Airway epithelial cell (primary cell): ENCODE measurements at places on chromosomes 3 and 15. TPM values are rescaled to one million over a fixed set of nuclear protein-coding genes. Genes with fewer than 3 reads are reported as not detected.

NDUFB4 gene
- 152 and 271 TPM in 2 replicates for total RNA-seq

HYAL2 gene
- total RNA-seq, result 81.7 and 102 TPM in 2 replicates

ABHD17C gene
- total RNA-seq, result 11.1 and 20.8 TPM in 2 replicates

NTRK3 gene
- not detected in 2 replicates for total RNA-seq

SPRED1 gene
- total RNA-seq, result 8.7 and 9.6 TPM in 2 replicates

IL12A gene
- total RNA-seq, result 0.05 and 0.21 TPM in 2 replicates
